Cerebellar nuclear complex (tissue), 1 donor: ENCODE measurements at places on chromosomes 11 and 22.

DNA sequence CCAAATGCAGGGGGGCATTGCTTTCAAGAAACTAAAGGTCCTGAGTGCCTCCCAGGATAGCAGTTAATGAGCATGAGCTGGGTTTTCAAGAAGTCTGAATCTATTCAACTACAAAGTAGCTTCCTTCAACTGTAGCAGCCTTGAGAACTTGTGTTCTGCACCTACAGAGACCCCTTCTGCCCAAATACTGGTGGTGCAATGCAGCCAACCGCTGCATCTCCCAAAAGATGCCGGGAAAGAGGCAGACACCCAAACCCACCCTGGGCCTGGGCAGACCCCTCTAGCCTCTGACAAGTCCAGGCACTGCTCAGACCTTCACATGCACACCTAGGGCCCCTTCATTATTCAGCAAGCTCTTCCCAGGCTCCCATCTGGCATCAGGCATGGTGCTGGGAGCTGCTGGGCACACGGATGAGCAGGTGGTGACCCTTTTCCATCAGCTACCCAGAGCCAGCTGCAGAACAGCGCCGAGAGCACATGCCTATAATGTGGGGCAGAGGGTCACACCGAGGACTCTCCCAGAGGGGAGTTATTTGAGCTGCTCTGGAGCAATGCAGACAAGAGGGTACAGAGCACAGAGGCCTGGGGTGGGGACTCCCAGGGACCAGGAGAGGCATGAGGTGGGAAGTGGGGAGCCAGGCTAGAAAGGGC is 44.9 kb upstream of the ETS1 start:
- no peak for DNase-seq

DNA sequence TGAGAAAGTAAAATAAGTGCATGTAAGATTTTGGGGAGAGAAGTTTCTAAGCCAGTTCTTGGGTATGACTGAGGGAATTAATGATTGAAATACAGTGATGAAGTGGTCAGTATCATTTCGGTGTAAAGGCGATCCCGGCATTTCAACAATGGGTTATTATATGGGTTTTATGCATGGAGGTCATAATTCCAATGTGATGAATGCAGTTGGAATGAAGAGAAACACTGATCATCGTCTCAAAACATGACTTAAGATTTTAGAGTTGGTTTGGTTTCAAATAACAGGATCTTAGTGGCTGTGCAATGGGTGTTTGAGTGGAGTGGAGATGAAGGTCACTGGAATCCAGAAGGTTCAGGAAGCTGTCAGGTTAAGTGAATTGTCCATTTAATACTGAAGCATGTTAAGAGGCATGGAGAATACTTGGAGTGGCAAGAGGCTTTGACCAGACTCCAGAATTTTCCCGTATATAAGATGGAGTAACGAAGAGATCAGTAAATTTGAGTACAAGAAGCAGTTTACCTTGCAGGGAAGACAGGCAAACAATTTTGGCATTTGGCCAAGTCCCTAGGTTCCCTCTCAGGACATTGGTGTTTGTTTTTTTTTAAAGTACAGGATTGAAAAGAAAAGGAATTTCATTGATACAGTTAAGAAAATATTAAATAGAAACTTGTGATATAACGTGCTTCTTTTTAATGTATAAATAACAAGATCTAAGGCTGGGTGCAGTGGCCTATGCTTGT is 96.4 kb upstream of the BIRC3 start:
- DNase-seq = no peak

- DNase-seq = no peak
Measured at GRCh38 chr11:114061681-114062049, 2.2 kb downstream of the ZBTB16 start.

DNA sequence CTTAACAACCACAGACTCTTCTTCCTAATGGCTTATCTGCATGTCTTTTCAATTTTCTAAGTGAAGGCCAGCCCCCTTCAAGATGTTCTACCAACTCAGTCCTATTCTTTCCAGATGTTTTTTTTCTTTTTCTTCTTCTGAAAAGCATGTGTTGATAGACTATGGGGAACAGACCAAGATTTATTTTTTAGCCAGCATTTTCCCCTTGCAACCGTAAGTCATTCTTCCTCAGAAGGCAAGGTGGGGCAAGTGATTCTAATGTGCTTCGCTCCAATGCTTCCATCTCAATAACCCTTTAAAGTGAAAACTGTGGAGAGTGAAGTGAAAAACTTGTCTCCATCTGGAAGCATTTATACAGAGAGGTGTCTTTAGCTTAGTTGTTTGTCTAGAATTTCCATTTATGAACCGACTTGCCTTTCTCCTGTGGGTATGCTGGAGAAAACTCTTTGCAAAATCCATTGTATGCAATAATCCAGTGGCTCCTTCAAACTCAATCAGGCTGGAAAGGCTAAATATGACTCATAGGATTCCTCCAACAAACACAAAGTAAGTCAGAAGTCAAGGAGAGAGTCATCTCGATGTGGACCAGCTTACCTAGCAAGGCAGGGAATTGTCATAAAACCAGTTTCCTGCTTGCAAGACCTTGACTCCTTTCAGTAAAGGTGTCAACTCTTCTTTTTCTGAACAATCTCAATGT is 83.7 kb downstream of the MAML2 start:
- DNase-seq = no peak

- no peak for DNase-seq
Measured at GRCh38 chr11:1235901-1236315, 13.0 kb downstream of the MUC5B start.

GRCh38 chr22:32473388-32473952 is 1.1 kb upstream of the FBXO7 start:
- no peak for DNase-seq

DNA sequence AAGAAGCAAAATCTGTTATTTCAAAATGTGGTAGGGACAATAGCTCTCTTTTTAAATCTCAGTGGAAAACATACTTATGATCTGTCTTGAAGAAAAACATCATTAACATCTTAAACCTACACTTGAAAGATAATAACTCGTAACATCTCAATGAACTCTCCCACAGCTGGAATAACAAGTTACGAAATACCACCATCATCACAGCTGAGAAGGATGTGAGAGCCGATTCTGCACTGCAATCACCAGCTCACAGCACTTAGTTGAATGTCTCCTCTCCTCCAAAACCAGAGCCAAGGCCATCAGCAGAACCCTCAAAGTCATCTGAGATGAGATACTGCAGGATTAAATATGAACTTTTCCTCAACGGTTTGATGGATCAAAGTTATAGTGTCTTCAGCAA is 124.3 kb downstream of the ARHGAP20 start:
- DNase-seq = no peak

GRCh38 chr11:14270690-14271542 is 88.1 kb downstream of the RRAS2 start:
- DNase-seq = no peak

- DNase-seq = no peak
Measured at GRCh38 chr11:126162306-126163030, 49.0 kb downstream of the RPUSD4 start.

DNA sequence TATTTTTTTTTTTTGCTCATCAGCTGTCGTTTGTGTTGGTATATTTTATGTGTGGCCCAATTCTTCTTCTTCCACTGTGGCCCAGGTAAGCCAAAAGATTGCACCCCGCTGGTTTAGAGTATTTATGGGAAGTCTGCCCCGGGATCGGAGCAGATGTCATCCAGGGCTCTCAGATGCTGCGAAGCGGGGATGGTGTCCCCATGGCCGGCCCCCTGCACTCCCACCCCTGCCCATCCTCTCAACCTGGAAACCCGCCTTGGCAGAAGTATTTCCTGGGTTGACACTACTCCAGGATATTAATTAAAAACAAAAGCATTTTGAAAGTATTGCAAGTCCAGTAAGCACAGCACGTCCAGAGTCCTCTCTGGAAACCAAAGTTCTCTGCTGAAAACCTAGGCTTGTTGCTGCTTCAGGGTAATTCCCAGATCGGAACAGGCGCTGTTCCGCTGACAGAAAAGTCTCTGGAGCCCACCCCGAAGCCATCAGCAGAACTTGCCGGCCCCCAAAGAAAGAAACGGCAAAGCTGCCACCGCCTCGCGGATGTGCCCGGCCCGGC is 833 bp downstream of the SCUBE2 start:
- no peak for DNase-seq

DNA sequence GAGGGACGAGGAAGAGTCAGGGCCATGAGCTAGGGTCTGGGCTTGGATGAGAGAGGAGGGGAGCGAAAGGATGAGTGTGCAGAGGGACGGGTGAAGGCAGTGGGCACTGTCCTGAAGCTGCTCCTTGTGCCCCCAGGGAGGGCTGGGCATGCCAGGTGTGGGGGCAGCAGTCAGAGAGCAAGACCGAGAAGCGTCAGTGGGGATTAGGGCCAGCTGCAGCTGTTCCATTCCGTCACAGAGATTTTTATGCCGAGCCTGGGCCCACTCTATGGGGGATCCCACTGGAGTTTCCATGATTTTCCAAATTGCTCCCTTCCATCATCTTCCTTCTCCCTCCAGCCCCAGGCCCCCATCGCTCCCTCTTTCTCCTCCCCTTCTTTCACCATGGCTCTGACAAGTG is 93.2 kb downstream of the NECTIN1 start:
- DNase-seq = no peak

DNA sequence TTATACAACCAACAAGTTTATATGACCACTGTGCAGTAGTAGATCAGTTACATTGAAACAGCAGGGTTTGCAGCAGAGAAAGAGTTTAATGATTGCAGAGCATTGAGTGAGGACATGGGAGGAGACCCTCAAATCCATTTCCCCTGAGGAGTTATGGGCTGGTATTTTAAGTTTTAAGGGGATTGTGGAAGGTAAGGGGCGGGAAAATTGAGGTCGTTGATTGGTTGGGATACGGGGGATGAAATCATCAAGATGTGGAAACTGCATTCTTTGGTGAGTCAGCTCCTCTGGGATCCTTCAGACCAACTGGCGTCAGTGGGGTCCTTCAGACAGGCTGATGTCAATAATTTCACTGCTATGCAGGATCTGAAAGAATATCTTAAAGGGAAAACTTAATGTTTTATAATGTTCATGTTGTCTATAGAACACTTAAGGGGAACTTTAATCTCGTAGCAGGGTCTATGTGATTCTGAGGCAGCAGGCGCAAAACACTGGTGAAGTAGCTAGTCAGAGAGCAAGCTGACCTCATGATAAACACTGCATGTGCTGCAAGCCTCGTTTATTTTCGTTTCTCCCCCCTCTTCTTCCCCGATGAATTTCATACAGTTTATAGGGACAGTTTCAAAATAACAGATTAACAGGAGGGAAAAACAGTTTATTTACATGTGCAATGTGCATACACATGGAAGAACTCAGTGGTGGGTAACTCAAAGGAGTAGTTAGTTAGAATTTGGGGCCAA is 17.4 kb upstream of the BACE1-AS start:
- no peak for DNase-seq

- DNase-seq = no peak
Measured at GRCh38 chr11:35735411-35735810, 72.8 kb downstream of the TRIM44 start.

- DNase-seq = no peak
Measured at GRCh38 chr11:8277691-8278090, 14.0 kb upstream of the LMO1 start.

DNA sequence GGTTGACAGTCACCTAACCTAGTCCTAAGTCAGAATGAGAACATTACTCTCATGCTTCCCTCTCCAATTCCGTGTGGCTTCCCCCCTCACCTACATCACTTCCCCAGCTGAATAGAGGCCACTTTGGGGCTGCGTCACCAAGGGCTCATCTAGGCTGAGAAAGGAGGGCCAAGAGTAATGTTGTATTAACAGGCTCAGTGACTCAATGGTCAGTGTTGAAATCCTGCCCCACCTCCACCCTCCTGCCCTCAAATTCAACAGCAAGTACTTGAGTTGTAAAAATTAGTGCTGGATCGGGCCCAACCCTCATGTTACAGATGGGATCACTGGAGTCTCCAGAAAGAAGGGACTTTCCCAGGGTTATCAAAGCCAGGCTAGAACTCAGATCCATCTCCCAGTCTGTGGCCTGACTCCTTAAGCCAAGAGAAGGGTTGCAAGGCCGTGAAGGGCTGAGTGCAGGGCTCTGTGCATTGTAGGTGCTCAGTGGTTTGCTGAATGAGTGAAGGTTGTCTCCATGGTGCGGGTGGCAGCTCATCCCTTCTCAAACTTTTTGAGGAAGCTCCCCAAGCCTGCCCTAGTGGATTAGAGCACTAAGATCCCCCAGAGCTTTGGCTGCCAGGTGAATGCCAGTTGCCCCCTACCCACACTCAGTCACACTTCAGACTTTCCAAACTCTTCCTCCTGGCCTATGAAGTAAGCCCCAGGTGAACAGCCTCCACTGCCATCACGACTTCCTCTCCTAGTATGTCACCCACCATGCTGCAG is 3.2 kb downstream of the DGAT2 start:
- no peak for DNase-seq

- DNase-seq = no peak
Measured at GRCh38 chr11:1293619-1294015, 15.8 kb downstream of the TOLLIP start.

DNA sequence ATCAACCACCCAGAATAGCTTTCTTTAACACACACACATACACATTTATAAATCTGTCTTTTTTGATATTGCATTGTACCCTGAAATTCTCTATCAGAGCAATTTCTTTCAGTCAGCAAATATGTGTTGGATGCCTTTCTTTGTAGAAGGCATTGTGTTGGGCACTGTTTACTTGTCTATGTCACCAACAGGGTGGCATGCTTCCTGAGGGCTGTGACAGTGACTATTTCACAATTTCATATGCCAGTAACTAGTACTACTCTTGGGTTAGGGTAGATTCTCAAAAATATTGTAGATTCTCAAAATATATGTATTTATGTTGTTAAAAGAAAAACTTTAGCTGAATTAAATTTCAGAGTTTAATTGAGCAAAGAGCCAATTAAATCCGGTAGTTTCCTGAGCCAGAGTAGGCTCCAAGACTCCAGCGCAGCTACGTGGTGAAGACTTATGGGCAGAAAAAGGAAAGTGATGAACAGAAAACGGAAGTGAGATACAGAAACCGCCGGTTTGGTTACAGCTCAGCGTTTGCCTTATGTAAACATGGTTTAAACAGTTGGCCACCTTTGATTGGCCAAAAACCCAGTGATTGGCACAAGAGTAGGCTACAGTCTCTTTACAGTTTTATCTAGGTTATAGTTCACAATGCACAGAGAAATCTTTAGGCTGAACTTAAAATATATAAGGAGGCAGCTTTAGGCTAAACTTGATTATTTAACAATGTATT is 723.3 kb downstream of the NTM start:
- DNase-seq = no peak

- DNase-seq = no peak
Measured at GRCh38 chr11:17629113-17629512, 82.1 kb downstream of the OTOG start.

- no peak for DNase-seq
Measured at GRCh38 chr11:117634756-117635603, 162.0 kb downstream of the DSCAML1 start.

DNA sequence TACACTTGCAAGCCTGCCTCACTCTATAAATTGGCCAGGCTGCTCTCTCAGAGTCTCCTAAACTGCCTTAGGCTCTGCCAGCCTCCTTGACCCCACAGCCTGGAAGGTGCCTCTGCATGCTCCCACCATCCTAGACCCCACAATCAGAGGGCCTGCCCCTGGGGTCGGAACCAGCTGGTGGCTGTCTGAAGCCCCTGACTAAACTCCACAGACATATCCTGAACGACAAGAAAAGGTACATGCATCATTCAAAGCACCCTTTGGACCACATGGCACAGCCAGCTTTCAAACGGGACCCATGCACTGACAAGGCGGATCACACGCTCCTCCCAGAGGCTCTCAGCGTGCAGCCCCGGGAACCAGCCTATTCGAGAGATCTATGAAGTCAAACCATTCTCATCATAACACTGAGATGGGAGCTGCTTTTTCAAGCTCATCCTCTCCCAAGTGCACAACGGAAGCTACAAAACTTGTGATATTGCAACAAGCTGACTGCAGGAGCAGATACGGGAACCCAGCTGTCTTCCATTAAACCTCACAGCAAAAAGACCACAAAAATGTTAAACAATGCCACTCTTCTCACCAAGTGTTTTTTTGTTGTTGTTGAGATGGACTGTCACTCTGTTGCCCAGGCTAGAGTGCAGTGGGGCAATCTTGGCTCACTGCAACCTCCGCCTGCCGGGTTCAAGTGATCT is 8.1 kb downstream of the SHANK2 start:
- DNase-seq = no peak
